ENCODE measurements at places on chromosomes 16 and 17.

DNA sequence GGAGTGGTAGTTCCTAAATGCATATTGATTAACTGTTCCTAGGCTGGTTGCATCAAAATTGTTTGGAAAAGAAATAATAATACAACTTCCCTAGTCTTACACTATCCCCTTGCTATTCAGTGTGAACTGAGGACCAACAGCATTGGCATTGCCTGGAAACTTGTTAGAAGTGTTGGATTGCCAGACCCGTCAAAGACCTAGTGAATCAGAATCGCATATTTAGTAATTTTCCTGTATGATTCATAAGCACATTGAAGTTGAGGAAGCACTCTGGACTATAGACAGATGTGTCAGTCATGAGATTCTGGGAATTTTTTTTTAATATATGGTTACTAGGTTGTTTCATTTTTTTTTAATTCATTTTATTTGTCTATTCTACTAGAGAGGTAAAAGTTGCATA, 34.7 kb upstream of the KCNJ16 start:
- DNase-seq, result no peak

DNA sequence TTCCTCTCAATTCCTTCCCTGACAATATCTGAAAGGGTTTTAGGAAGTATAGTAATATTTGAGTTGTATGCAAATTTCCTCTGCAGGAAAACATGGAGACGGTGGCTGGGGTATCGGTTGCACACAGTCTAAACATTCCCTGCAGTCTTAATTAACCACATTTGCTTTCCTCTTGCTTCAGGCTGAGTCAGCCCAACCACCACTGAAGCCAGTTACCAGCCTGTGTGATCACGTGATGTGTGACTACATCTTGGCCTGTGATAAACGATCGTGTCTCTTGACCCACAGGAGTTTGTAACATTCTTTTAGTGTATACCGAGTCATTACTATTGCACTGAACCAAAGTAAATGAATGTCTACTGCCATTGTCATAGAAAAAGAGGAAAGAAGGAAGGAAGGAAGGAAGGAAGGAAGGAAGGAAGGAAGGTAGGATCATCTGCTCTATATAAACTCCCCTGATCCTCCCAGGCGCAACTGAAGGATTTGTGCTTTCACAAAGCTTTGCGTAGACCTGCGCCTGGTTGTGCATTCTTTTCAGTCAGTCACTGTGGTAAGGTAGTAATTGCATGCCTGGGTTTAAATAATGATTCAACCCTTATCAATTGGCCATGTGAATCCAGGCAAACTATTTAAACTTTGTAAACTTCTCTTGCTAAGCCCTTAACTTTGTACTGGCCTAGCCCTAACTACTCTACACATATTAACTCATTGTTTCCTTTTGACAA, 280.6 kb upstream of the SALL1 start:
- no peak for DNase-seq

- DNase-seq, result no peak
Measured at GRCh38 chr16:30963925-30964511, 6.5 kb downstream of the SETD1A start.

DNA sequence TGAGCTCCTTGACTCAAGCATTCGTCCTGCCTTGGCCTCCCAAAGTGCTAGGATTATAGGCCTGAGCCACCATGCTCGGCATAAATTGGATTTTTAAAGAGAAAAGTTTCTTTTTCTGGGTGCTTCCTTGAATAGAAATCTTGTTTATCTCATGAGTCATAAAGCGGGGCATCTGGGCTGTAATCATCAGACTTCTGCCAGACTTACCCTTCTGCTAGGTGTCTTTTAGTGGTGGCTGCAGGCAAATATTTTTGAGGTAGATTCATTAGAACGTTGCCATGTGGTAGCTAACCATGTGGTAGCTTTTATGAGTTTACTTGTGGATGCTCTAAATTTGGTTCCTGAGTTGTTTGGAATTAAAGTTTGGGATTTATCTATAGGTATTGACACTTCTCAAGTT, 13.4 kb downstream of the PGS1 start:
- no peak for DNase-seq

DNA sequence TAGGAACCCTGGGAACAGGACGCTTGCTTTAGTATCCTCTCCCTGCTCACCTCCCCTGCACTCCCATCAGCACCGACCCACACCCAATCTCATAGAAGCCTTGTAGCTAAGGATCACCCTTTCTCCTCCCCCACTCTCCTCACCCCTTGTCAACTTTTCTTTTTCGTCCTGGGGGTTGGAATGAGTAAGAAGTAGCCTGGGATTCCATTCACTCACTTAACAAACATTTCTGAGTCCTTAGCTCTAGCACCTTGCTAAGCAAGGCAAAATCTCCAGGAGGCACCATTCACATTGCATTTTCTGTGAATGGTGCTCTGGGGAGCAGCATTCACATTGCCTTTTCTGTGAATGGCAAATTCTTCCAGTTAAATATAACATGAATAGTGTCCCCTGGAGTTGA, 1.1 kb upstream of the PGAP3 start:
- DNase-seq, result no peak

DNA sequence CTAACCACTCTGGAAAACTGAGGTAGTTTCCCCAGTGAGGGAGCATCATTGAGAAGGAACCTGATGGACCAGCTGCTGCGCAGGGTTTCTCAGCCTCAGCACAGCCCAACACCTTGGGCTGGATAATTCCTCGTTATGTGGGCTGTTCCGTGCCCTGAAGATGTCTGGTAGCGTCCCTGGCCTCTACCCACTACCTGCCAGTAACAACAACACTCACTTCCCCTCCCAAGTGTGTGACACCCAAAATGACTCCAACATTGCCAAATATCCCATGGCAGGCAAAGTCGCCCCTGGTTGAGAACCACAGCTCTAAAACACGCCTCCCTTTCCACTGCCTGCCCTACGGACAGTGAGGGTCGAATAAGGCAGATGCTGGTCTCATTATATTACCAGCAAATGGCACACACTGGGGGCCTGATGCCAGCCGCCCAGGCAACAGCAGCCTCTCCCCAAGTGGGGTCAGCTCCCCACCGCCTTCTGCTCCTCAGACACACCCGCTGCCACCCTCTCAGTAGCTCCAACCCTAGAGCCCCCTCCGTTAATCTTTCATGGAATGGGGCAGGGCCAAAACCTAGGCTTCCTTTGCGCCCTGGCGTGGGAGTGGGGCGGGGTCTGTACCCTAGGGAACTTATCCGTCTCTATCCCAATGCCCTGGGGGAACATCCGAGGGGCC, 1.0 kb downstream of the RHBDF2 start:
- no peak for DNase-seq

DNA sequence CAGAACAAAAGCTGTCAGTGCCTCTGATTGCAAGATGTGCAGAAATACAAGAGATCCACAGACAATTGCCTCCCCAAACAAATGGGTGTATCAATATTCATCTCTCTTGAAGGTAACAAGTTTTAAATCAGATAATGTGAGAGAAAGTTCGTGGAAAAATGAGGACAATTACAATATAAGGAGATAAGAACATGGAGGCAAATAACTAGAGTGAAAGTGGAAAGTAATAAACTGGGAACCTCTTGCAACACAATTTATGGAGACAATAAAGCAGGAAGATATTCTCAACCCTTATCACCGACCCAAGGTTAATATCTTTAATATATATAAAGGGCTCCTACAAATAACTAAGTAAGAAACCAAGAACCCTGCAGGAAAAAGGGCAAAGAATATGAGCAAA, 14.2 kb upstream of the KRT19 start:
- no peak for DNase-seq

DNA sequence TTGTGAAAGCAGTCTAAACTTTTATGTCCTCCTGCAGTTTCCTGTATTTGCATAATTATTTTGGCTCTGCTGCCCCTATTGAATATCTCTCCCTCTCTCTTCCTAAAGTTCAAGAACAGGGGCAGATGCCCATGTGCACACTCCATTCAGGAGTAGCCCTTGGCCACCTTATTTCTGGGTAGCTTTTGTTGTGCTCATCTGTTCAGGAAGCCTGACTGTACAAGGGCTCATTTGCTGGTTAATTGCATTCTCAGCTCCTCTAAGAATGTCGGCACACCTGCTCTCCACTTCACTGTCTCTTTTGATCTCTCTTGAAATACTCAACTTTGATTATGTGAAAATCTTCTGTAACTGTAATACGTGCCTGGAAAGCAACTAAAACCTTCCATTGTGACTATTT, 1378.8 kb upstream of the CDH8 start:
- no peak for DNase-seq

DNA sequence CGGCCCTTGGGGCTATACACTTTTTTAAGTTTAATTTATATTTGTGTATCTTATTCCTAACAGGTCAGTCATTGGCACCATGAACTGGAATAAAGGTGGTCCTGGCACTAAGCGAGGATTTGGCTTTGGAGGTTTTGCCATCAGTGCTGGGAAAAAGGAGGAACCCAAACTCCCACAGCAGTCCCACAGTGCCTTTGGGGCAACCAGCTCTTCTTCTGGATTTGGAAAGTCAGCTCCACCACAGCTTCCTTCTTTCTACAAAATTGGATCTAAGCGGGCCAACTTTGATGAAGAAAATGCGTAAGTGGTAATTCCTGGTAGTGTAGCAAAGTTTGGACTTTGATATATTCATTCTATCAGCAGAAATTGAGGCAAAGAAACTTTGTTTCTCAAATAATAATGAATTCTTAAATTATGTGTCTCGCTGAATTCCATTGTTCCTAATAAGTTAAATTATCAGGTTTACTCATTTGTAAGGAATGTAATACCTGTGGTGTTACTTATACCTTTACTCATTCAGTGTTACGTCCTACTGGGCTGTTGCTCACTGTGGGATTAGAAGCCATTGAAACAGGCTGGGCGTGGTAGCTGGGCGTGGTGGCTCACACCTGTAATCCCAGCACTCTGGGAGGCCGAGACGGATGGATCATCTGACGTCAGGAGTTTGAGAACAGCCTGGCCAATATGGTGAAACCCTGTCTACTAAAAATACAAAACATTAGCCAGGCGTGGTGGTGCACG, 13.2 kb downstream of the DDX42 start:
- no peak for DNase-seq

DNA sequence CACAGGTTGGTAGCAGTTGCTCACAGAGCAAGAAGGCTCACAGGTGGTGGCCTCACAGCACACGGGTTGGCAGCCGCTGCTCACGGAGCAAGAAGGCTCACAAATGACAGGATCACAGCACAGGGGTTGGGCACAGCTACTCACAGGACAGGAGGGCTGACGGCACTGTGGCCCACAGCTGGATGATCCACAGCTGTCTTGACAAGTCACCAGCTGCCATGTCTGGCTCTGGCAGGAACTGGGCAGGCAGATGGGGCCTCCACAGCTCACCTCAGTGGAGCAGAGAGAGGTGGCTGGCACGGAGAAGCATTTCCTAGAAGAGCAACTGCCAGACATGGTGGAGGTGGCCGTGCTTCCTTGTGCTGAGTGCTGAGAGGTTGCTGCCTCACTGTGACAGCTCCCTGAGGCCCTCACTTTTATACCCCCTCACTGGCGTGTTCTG, at the start of gene KRTAP16-1:
TSS of gene KRTAP16-1 (minus strand) at position 392 of the 442 bp plus-strand sequence. CDS start at position 336, 56 bp downstream.
- DNase-seq, result no peak

DNA sequence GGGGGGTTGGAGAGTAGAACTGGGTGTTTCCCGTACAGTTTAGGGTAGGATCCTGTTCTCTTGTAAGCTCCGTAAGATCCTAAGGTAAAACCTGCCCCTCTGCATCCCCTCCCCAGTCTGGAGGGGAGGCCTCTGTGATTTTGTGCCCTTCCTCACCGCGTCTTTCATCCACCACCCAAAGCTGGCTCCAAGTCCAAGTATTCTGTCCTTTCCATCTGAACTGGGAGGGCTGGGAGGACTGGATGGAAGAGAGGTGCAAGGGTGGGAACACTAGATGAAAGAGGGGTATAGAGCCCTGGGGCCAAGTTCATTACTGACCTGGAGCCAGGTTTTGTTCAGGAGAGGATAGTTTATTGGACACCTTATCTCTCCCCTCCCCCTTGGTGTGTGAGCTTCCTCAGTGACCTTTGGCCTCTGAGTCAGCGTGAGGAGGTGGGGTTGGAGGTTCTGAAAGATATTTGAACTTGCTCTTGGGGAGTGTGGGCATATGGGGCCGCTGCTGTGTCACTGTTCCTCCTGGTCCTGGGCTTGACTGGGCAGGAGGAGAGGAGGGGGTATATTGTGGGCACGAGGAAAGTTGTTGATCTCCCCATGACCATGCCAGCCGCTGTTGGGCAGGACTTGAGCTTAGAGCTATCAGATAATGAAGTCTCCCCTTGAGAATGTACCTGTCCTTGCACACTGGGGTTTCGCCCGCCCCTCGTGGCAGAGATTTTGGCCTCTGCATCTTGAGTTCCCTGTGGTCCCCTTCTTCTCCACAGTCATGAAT, 1.6 kb downstream of the LASP1 start:
- DNase-seq, result no peak

- no peak for DNase-seq
Measured at GRCh38 chr16:29897333-29897732, 2.0 kb downstream of the SEZ6L2 start.

GRCh38 chr16:58413359-58413758, 21.1 kb downstream of the GINS3 start:
- no peak for DNase-seq
